ENCODE measurements at places on chromosomes 7 and 10.

GRCh38 chr7:68537051-68537773 is 1061.1 kb upstream of the AUTS2 start:
- DNase-seq = no peak

GRCh38 chr10:132302421-132303310 is 5.1 kb downstream of the STK32C start:
- no peak for DNase-seq

DNA sequence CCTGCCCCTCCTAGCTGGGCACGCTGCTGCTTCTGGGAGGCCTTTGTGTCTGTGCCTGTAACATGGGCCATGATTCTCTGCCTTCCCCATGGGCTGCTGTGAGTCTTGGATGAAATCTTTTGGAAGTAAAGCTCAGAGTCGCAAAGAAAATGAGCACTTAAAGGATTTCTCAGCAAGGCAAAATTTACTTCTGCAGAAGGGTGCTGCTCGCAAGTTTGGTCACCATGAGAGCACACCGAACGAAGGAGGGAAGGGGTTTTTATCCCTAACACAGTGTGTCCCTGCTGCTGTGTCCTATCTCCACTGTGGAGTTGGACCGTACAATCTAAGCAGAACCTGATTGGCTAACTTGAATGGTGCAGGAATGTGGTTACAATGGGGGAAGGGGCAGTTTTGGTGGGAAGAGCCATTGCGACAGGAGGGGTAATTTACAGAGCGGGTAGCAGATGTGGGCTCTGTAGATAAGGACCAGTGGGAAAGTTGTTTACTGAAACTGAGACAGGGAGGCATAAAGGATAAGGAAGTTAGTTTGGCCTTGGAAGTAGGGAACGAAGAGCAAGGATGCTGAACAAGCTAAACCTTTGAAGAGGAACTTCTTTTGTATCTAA is 57.5 kb downstream of the FANK1 start:
- no peak for DNase-seq

GRCh38 chr7:113797420-113798010 is 121.3 kb downstream of the PPP1R3A start:
- no peak for DNase-seq

DNA sequence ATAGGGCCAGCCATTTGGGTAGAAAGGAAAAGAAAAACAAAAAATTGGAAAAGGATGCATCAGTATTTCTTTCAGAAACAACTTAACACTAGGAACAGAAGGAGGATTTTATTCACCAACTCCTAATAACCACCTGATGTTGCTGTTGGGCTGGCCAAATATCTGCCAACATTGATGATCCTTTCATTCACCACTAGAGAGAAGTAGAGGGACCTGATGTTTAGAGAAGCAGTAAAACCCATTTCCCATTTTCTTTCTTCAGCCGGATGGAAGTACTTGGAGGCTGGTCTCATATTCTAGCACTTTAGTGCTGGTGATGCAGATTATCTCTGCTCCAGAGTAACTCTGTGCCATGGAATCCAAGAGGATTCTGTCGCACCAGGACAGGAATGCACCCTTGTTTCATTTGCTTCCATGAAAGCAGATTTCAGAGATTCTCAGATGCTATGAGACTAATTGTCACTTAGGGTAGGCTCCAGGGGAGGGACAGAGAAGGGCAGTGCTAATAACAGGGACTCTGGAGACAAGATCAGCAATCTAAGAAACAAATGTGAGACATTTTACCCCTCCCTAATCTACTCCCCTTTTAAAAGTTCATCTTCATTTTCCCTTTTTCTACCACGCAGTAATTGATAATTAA is 3.1 kb downstream of the KLLN start:
- DNase-seq = no peak

- DNase-seq = no peak
Measured at GRCh38 chr7:114026486-114027089, 107.8 kb upstream of the PPP1R3A start.

- DNase-seq = no peak
Measured at GRCh38 chr10:89263091-89263490, 11.5 kb upstream of the LIPA start.

DNA sequence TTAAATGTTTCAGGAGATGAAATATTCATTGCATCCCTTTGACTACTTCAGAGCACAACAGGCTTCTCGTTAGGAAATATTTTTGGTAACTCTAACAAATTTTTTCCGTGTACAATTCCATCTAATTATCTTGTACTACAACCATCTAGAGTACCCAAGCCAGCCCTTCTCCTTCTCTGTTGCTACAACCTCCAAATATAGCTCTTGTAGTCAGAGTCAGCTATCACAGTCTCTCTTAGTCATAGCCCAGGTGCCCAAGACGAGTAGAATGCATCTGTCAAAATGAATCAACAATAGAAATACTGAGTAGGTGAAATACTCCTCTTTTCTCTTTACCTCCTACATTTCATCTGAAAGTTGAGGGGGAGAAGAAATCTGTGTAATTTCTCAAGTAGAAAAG is 74.0 kb downstream of the INHBA start:
- no peak for DNase-seq

- no peak for DNase-seq
Measured at GRCh38 chr10:11225935-11226334, 208.3 kb downstream of the CELF2 start.

GRCh38 chr10:81514811-81515210 is 360.2 kb upstream of the NRG3 start:
- no peak for DNase-seq

- no peak for DNase-seq
Measured at GRCh38 chr7:157558061-157558460, 221.3 kb downstream of the DNAJB6 start.

DNA sequence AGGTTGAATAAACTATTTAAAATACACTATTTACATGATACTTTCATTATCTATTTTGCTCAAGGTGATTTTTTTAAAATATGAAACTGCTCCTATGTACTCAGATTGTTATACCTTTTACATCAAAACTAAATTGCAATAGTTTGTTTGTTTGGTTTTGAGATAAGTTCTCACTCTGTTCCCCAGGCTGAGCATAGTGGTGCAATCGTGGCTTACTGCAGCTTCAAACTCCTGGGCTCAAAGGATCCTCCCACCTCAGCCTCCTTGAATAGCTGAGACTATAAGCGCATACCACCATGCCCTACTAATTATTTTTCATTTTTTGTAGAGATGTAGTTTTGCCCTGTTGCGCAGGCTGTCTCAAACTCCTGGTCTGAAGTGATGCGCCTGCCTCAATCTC is 12.7 kb downstream of the TAS2R60 start:
- DNase-seq = no peak

- DNase-seq = no peak
Measured at GRCh38 chr10:68135362-68135761, 26.1 kb downstream of the MYPN start.

DNA sequence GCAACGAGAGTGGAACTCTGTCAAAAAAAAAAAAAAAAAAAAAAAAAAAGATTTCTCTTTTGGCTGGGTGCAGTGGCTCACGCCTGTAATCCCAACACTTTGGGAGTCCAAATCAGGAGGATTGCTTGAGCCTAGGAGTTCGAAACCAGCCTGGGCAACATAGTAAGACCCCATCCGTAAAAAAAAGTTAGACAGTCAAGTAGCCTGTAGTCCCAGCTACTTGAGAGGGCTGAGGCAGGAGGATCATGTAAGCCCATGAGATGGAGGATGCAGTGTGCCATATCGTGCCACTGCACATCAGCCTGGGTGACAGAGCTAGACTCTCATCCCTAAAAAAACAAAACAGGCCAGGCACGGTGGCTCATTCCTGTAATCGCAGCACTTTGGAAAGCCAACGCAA is 25.2 kb downstream of the PDLIM1 start:
- no peak for DNase-seq

GRCh38 chr7:26090927-26091519 is 61.0 kb upstream of the NFE2L3 start:
- no peak for DNase-seq

DNA sequence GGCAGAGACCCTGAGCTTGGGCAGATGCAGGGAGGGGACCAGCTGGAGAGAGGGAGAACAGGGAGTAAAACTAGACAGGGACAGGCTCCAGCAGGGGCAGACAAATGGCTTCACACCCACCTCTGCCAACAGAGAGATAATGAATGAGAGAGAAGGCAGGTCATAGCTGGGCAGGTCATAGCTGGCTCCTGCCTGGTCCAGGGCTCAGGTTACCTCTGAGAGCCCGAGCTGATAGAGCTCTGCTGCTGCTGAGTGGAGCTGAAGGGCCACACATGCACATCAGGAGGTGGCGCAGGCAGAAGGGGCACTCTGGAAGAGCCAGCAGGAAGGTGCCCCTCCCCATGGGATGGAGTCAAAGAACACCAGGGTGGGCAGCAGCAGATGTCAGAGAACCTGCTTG is 154.2 kb downstream of the GFRA1 start:
- DNase-seq = no peak

- no peak for DNase-seq
Measured at GRCh38 chr7:3246127-3246526, 54.9 kb upstream of the SDK1 start.

DNA sequence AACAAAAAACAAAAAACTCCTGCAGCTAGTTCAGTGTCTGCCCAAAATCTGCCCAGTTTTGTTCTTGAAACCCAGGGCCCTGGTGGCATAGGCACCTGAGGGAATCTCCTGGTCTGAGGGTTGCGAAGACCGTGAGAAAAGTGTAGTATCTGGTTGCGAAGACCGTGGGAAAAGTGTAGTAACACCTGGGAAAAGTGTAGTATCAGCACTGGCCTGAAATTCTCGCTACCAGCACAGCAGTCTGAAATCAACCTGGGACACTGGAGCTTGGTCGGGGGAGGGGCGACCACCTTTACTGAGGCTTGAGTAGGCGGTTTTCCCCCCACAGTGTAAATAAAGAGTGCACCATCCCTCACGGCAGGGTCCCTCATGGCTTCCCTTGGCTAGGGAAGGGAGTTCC is 82.5 kb upstream of the SP4 start:
- no peak for DNase-seq

- no peak for DNase-seq
Measured at GRCh38 chr7:84204655-84205054, 10.1 kb upstream of the SEMA3A start.

GRCh38 chr7:93913197-93913596 is 6.8 kb downstream of the GNGT1 start:
- DNase-seq = no peak

DNA sequence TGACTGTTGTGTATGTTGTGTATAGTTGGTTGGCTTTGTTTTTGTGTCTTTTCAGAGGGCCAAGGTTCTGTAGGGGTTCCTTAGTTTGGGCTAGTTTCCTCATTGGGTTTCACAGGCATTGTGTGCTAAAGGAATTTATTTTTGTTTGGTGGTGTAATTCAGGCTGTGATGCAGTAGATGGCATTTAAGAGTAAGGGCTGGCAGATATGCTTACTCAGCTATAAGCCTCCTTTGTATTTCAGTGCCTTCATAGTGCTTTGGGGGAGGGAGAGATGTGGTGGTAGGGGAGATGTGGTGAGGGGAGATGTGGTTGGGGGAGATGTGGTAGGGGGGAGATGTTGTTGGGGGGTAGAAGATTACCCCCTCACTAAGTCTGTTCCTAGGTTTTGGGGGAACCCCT is 91.7 kb downstream of the SLC25A40 start:
- no peak for DNase-seq

GRCh38 chr10:76333326-76333725 is 901.9 kb downstream of the LRMDA start:
- DNase-seq = no peak

- no peak for DNase-seq
Measured at GRCh38 chr10:51733057-51733456, 33.7 kb upstream of the CSTF2T start.

GRCh38 chr7:105209870-105210269 is 178.9 kb downstream of the SRPK2 start:
- no peak for DNase-seq

DNA sequence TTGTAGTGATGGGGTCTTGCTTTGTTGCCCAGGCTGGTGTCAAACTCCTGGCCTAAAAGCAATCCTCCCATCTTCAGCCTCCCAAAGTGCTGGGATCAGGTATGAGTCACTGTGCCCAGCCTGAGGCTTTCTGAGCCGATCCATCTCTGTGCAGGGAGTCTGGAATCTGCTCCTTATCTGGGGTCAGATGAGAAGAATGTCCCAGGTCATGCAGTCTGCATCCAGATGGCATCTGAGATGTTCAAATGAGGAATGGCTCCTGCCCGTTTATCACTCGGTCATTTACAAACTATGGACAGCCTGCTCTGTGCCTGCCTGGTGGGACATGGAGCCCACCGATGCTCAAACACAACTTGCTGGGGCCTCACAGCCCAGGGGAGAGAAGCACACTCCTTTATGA is 11.1 kb upstream of the SLC18A3 start:
- no peak for DNase-seq

DNA sequence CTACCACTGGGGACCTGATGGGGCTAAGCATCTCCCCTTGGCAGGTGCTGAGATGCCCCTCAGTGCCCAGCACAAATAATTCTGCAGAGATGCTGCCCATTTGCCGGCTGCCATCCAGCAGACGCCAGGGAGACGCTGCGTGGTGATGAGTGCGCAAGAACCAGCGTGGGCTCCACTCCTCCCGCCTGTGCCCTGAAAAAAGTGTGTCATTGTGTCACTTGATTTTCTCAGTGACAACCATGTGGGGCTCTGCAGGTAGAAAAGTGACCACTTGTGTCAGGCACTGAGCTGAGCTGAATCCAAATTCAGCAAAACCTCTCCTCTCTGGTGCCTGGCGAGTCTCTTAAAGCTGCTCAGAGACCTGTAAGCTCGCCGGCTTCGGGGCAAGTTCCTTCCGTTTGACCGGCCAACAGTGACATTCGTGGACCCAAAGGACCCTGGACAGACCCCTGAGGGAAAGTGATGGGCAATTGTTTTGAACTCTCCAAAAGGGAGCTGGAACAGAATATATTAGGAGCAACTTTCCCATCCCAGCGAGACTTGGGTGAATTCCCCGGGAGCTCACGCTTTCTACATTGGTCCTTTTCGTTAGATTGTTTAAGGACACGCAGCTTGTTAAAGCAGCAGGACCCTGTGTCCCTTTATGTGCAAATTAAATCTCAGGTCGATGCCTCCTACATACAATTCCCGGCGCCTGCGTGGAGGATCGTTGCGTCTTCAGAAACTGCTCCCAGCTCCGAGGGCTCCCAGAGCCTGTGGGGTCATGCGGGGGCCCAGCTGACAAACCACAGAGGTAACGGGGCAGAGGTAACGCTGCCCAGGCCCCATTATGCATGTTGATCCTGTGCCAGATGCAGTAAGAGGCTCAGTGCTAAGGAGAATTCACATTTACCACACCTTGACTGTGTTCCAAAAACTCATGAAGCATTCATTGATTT is 332.7 kb downstream of the ADARB2 start:
- no peak for DNase-seq

- DNase-seq = no peak
Measured at GRCh38 chr7:29146888-29147609, 712 bp upstream of the CPVL start.

GRCh38 chr10:79936625-79937615 is 12.0 kb downstream of the SFTPD start:
- DNase-seq = no peak

DNA sequence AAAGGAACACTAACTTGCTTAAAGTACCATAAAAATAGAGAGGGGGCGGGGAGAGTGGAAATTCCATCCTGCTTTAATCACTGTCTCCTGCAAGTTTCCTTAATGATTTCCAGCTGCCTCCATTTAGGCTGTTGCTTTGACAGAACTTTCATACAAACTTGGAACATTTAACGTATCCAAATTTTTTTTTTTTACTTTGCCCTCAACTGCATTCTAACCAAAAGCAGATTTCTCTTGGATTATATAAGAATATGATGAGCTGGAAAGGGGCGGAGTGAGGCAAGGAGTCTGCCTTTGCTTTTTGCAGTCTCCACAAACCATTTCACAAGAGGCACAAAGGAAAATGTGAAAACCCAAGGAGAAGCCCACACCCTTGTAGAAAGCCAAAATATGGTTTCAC is 46.6 kb upstream of the COL1A2 start:
- DNase-seq = no peak

GRCh38 chr10:121415063-121415399 is 183.2 kb downstream of the FGFR2 start:
- DNase-seq = no peak

Data from activated naive CD4-positive, alpha-beta T cell (primary cell).